ENCODE measurements at places on chromosomes 2 and 18. TPM values are rescaled to one million over a fixed set of nuclear protein-coding genes. Genes with fewer than 3 reads are reported as not detected.

Gene RAD51AP2
- total RNA-seq = not detected

Gene SLC11A1
- 40.0 TPM for total RNA-seq

Gene ZC3H6
- total RNA-seq = 3.6 TPM

Gene ADAM23
- total RNA-seq = 3.7 TPM

Gene MRO
- 1.1 TPM for total RNA-seq

- no peak for DNase-seq
These were observed 43.5 kb upstream of the TMEM131 start for GRCh38 chr2:98039085-98039756.

DNA sequence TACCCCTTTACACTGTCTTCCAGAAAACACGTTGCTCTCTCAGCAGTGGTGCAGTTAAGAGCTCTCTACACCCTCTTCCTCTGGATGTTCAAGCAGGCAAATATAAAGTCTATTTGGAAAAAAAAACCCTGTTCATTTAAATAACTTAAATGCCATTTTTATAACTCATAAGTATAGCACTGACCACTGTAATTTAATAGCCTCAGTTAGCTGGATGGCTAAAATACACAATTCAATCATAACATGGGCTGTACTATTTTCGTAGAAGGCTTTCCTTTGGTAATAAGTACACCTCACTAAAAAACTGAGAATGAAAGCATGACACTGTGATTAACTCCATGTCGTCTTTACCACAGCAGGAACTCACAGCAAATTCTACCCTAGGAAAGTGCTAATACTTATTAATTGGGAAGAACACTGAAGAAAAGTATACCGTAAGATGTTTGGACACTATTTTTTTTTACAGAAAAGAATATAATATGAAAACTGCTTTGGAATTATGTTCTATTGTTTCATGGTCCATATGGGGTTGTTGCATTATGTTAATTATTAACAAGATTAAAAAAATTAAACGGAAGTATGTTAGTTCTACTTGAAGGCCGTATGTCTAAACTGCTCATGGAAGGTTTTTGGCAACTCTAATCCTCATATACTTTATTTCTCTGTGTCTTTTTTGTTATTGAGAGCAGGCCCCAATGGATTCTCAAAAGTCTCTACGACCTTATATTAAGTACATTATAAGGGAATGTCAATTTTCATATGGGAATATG lies 269.1 kb downstream of the ZNF385B start:
- no peak for DNase-seq

DNA sequence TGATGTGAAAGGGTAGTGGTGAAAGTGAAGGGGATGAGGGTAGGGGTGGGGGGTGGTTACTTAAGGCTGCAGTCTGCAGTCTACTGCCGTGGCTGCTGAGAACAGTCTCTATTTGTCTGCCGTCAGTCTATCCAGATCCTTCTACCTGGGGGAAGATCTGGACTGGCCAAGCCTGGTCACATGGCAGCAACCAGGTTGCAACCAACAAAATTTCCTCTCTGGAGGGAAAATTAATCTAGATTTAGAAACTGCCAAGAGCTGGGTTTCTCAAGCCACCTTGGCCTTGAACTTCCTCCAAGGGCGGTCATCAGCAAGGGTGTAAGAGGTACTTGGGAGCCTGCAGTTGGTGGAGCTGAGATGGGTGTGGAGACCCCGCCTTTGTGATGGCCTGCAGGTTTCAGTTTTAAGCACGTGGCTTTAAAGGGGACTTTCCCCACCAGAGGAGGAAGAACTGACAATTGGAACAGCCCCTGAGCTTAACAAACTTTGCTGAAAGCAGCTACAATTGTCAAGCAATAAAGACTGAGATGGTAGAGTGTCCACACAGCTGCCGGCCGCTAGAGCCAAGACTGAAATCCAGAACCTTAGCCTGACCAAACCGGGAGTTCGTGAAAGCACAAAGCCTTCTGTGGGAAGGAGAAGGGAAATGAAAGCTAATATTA lies 31.4 kb upstream of the KCMF1 start:
- DNase-seq = no peak

- no peak for DNase-seq
These were observed 52.9 kb downstream of the CCDC141 start for GRCh38 chr2:178997067-178997466.

DNA sequence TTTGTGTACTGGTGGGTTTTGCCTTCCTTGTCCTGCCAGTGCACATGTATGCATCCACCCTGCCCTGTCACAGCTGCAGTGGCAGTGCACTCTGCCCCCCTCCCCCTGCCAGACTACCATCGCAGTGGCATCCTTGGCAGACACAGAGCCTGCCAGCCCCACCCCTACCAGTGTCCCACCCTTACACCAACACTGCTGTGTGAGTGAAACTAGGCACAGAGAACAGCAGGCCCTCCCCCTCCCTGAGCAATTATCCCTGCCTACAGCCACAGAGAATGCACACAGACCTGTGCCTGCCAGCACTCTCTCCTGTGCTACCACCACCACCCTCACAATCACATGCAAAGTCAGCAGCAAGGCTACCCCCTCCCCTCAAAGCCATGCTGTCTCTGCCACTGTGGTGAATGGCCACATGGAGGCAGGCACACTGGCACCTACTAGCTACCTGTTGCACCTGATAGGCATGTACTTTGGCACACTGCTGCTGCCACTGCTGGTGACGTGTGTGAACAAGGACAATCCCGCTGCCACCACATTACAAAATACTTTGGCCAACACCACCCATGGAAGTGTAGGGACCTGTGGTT lies 239.8 kb downstream of the CALCRL start:
- DNase-seq = no peak

DNA sequence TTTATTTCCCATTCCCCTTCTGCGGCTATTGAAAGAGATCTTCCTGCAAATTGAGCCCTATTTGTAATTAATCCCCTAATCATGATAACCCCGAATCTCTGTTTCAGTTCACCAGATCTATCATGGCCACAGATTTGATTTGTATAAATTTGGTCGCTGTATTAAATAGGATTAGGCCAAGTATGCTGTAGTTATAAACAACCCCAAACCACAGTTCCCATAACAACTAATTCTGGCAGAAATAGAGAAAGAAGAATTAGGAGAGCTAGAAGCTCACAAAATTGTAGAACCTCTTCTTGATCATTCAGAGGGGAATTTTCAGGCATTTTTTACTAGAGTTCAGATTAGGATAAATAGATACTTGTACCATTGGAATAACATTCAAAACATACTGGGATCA lies 433.7 kb upstream of the TNP1 start:
- DNase-seq = no peak

- no peak for DNase-seq
These were observed 15.3 kb downstream of the BUB1 start for GRCh38 chr2:110662560-110662959.

- DNase-seq = no peak
These were observed 41.9 kb downstream of the SPTBN1 start for GRCh38 chr2:54497763-54498680.

GRCh38 chr2:98205889-98206288 lies 118.9 kb downstream of the VWA3B start:
- DNase-seq = no peak

GRCh38 chr18:59540780-59541179 lies 156.4 kb downstream of the CCBE1 start:
- no peak for DNase-seq

GRCh38 chr2:172412984-172413492 lies 14.3 kb upstream of the ITGA6 start:
- DNase-seq = no peak

DNA sequence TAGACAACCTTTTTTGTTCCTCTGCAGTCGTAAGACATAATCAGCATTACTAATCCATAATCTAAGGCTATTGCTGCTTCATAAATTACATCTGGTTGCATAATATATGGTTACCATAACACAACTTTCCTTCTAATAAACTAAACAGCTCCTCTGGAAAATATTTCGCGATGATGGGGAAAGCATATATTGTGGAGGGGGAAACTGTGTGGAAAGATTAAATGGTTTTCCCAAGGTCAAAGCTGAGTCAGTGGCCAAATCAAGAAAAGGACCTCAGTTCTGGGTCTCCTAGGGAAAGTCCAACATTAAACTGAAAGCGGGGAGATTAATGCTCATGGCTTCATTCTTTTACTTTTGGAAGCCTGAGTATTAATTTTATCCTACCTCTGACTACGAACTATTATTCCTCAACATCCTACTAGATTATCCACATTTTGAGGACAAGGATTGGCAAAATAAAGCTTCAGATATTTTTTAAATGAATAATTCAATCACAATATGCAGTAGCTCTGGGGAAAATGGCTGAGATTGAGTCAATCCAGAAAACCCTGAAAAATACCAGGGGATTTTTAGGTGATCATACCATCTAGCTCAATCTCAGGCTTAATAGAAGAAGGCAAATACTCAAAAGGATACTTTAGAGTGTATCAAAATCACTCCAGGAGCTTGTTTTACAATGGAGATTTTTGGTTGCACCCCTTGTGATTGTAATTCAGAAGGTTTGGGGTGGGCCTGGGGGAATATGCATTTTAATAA lies 33.8 kb upstream of the STK17B start:
- DNase-seq = no peak

DNA sequence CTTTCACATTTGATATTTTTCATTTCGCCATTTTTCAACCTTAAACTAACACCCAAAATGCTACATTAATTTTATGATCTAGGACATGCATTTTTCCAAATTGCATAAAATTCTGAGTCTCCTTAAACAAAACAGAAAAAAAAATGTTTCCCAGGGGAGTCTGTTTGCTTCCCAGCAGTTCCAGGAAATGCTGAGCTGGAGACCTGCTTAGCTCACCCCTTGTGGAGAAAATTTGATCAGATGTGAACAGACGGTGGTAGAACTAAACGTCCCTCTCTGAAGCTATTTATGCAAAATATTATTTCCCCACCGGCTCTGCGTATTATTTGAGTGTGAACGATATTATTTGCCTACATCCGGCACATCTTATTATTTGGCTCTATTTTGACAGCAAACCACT lies 74.9 kb upstream of the AGAP1 start:
- no peak for DNase-seq

DNA sequence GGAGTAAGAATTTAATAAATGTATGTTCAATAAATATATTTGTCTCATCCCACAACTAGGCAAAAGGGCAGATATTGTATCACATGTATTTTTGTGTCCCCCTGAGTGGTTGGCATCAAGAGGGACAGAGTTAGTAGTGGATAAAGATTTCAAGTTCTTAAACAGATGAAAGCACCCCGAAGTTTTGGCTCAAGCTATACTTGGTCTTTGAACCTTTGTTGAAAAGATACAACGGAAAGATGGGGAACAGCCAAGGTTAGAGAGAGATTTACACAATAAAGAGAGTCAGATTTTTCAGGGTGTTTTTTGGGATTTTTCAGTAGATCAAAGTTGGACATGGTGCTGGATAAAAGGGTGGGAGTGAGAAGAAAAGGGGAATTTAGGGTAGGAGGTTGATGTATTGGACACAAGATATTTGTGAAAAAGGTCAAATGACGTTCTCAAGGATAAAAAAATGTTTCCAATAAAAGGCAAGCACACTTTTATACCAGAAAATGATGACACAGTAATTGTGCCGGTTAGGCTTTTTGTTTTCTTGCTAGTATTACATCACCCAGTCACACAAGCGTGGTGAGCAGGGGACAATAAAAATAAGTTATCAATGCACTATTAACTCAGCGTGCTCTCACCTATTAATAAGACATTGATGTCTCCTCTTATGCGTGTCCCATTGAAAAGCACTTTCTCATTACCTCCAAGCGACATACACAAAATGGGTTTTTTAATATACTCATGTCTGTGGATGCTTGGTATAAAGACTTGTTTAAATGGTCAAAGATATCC lies 59.5 kb downstream of the MEP1B start:
- no peak for DNase-seq

- no peak for DNase-seq
These were observed 29.4 kb downstream of the PSTPIP2 start for GRCh38 chr18:46042571-46043123.

GRCh38 chr2:231707625-231707926 lies 749 bp upstream of the PTMA start:
- peak; percentile 34 for DNase-seq

- DNase-seq = no peak
These were observed 6.4 kb downstream of the WNT10A start for GRCh38 chr2:218887079-218887478.

DNA sequence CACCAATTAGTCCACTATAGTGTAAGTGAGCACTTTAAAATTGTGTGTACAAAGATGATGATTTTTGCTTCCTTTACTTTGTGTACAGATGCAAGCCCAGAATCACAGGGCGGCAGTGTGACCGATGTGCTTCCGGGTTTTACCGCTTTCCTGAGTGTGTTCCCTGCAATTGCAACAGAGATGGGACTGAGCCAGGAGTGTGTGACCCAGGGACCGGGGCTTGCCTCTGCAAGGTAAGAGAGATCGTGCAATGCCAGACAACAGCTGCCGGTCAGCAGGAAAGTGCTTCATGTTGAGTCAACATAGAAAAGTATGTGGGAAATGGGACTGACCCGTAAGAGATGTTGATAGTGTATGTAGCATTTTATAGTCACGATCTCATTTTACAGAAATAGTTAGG lies 156.8 kb upstream of the TTC39C start:
- no peak for DNase-seq

DNA sequence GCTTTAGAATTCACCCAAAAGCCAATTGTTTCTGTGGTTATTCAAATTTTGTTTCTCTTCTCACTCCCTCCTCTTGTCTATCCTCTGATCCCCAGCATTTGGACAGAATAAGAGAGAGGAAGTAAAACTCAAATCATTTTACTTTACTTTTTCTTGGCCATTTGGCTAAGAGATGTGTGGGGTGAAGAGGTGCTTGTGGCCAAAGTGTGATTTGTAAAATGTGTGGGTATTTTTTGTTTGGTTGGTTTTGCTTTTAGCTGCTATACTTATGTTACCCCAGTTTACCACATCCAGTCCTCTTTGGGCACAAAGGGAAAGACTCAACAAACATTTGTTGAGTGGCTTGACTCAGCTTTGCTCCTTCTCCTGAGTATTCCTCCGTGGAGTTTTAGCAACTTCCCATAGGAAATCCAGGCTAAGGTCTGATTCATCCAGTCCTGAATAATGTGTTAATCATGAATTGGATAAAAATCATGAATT lies 109.1 kb upstream of the CYP1B1 start:
- DNase-seq = no peak

DNA sequence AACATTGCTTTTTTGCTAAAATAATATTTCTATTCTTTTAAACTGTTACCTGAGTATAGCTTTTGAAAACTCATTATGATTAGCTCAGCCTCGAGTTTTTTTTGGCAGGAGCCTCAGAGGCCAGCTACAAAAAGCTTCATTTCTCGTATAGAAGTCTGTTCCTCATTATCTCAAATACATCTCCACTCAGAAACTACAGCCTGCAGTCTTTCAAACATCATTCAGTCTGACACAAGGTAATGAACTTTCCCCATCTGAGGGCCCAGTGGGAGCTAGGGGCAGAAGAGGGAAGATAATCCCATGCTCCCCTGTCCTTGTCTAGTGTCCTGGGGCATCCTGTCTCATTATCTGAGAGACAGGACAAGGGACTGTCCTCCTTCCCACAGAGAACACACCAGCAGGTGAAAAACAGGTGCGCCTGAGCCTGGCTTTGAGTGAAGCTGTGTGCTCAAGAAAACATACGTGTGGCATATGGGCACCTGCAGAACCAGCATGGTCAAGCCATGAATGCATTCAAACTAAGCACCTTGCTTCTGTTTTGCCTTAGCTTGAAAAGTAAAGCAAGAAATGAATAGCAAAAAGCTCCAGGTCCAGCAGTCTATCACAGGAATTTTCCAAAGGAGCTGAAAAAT lies 247.5 kb downstream of the MREG start:
- no peak for DNase-seq

All from omental fat pad (tissue), 4 donors.